Aorta (tissue), 5 donors: ENCODE measurements at places on chromosomes 4 and X. TPM values are rescaled to one million over a fixed set of nuclear protein-coding genes. Genes with fewer than 3 reads are reported as not detected.

The CT45A10 gene
- total RNA-seq: not detected

GRCh38 chr4:15568821-15569220 lies 86.3 kb downstream of the FBXL5 start:
- no peaks in the 10 kb centered on the region for H3K4me1 ChIP-seq
- no peaks in the 10 kb centered on the region for H3K27me3 ChIP-seq
- DNase-seq: no peak
- H3K4me3 ChIP-seq: no peak overlapping the region
- no peak overlapping the region for H3K27ac ChIP-seq
- peaks cover 9% of the 10 kb centered on the region for H3K36me3 ChIP-seq

DNA sequence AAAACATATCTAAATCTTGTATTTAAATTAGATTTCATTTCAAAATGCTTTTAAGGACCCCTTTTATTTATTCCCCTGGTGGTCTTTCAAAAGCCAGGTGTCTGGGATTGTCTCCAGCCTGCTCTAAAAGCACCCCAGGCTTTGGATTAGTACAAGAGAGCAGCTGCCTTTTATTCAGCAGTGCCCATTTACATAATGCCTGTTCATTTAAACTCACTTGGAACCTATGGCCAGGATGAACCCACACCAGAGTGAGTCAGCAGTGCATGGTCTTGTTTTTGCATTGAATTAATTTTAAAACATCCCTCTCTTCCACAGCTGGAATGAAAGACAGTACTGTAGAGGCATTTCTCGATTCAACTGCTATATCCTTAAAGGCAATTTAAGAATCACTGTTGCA lies 64.1 kb upstream of the TENM3 start:
- H3K27ac ChIP-seq: no peak overlapping the region
- no peak overlapping the region for H3K4me3 ChIP-seq
- no peaks in the 10 kb centered on the region for H3K4me1 ChIP-seq
- H3K27me3 ChIP-seq: peaks cover 1% of the 10 kb centered on the region
- H3K36me3 ChIP-seq: no peaks in the 10 kb centered on the region
- no peak for DNase-seq

DNA sequence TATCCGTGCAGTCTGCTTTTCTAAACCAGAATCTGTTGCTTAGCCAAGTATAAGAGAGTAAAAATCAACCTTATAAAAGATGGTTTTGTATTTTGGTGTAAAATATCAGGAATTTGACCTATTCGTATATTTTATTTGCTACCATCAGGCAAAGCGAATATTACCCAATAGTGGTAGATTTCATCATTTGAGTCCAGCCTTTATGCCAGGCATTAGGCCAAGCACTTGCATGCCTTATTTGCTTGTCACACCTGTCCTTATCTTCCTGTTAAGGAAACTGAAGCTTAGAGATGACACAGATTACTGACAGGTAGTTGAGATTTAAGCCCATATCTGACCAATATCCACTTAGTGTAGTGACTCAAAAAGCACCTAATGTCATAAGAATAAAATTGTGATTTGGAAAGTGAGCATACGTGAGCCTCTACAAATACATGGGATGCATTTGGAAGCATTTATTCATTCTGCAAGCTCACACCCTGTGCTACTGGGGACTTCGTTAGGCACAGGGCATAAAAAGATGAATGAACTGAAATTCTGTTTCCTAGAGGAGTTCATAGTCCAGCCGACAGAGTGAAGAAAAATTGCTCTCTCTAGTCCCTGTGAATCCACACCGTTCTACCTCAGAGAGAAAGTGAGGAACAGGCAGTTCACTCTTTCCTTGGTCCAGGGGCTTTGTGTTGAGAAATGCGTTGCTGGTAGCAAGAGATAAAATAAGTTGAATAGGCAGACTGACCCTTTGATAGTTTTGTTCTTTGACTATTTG lies 2.3 kb upstream of the RNF212 start:
- no peak overlapping the region for H3K4me3 ChIP-seq
- H3K36me3 ChIP-seq: no peaks in the 10 kb centered on the region
- H3K27me3 ChIP-seq: peaks cover 3% of the 10 kb centered on the region
- DNase-seq: no peak
- H3K27ac ChIP-seq: no peak overlapping the region

The PITX2 gene
- total RNA-seq: 1.0 TPM
